Activated naive CD4-positive, alpha-beta T cell (primary cell): ENCODE measurements at places on chromosomes 12 and 14.

DNA sequence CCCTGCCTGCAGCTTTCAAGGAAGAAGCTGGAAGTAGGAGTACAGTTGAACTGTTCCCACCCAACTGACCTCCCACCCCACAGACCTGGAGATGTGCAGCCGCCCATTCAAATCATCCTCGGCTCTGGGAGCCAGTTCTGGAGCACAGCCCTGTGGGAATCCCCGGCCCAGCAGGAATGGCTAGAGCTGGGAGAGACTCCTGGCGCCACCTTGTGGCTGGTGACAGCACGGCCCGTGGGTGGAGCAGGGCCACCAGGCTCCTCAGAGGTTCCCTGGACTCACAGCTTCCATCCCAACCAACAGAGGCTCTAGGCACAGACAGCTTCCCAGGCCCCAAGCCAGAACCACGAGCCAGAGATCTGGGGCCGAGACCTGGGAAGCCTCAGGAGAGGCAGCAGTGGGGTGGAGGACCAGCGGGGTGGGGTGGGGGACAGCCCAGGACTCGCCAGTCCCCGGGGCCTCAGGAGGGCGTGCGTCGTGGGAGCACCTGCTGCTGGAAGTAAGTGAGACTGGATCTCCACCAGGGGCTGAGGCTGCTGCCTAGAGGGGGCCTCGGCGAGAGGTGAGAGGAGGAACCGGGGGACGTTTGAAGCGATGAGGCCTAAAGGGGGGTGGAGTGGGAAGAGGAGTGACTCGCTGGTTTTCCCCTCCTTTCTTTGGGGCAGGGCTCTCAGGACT is 43.4 kb downstream of the RNF34 start:
- peak; percentile 34 for DNase-seq

GRCh38 chr12:130970165-130970907 is 16.6 kb downstream of the ADGRD1 start:
- no peak for DNase-seq

DNA sequence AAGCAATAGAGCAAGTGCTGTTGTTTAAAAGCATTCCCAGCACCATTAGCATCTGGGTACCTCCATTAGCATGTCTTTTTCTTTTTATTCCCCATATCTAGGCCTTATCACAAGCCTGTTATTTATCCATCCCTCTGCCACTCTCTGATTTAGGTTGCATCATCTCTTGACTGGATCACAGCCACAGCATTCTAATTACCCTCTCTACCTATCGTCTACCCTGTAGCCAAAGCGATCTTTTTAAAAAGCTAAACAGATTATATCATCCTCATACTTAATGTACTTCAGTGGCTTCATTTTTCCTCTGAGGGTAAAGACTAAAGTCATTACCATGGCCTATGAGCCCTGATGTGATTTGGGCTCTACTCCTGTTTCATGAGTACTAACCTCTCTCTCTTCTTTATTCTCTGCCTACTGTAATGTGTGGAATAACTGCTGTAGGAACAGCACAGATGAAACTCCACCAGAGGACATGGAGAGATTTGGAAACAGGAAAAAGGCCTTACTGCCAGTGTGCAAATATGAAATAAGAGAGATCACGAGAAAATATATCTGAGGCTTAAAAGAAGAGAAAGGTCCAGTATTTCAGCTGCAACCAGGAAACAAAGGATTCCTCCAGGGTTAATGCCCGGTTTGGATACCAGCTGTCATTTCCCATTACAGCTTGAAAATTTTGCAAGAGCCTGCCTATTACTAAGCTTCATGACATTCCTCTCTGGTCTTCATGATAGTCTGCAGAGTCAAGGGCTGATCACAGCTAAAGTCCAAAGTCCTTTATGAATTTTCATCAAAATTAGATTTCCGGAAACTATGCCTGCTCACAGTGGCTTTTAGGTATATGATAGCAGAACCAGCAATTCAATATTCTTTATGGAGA is 422.5 kb upstream of the PDE3A start:
- no peak for DNase-seq

- no peak for DNase-seq
Observed at GRCh38 chr12:56221232-56221756, 428 bp downstream of the RNF41 start.

GRCh38 chr12:79874665-79875064 is 60.2 kb downstream of the PPP1R12A start:
- no peak for DNase-seq

DNA sequence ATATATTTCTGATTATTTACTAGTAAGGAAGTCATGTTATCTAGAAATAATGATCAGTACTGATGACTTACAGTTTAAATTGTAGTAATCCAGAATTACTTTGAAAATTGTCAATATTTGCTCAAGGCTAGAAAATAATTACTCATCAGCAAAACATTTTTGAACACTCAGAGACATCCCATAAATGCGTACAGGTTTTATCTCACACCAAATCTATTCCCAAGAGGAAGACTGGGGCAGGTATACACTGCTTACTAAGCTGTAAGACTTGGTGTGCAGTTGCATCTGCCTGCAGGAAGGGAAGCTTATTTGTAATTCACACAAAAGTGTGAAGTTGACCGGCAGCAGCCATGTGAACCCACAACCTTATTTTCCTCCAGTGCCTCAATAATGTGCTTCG is 146.4 kb downstream of the CCER1 start:
- DNase-seq = no peak

GRCh38 chr14:103332143-103332919 is 1.7 kb upstream of the EIF5 start:
- no peak for DNase-seq

DNA sequence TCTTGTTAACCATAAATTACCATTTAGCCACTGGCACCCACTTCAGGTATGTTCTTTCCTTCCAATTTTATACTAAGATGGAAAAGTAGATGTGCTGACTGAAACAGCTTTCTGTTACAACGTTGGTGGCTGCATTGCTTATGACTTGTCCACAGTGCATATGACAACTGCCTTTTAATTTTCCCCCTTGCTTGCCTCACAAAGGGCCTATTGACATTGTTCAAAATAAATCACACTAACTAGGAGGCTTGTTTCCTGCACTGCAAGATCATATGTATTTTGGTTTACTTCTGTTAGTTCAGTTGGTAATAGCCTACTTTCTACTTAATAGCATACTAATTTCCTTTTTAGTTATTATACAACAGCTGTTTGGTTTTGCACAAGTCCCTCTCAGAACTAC is 55.4 kb downstream of the SCAF11 start:
- no peak for DNase-seq

- no peak for DNase-seq
Observed at GRCh38 chr14:90593254-90594040, 196.6 kb downstream of the CALM1 start.

DNA sequence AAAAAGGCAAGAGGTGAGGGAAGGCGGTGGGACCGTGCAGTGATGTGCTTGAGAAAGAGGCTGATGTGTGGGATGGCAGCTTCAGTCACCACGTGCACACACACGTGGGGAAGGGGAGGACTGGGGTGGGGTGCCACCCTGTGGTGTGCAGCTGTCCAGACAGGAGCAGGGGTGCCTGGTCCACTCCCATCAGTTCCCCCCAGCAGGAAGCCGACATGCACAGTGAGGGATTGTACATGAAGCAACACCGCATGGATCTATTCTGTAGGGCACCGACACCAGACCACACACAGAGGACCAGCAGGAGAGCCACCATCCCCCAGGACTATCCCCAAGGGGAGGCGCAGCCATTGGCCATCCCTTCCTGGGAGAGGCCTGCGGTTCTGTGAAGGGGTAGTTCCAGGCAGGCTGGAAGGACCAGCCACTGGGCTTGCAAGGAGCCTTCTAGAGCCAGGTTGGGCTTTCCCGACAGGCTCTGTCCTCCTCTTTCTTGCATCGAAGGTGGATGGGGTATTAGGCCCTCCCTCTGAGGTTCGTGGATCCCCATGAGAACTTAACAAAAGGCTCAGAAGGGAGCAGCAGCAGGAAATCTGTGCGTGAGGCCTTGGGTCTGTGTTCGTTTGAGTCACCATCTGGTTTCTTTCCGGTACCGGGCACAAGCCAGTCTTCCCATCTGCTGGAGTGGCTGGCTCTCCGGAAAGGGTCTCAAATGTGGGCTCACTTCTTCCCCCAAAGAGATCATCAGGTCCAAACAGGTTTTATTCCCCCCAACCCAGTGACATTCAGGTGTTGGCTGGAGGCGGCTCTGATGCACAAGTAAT is 59.8 kb downstream of the PLEKHG3 start:
- no peak for DNase-seq

DNA sequence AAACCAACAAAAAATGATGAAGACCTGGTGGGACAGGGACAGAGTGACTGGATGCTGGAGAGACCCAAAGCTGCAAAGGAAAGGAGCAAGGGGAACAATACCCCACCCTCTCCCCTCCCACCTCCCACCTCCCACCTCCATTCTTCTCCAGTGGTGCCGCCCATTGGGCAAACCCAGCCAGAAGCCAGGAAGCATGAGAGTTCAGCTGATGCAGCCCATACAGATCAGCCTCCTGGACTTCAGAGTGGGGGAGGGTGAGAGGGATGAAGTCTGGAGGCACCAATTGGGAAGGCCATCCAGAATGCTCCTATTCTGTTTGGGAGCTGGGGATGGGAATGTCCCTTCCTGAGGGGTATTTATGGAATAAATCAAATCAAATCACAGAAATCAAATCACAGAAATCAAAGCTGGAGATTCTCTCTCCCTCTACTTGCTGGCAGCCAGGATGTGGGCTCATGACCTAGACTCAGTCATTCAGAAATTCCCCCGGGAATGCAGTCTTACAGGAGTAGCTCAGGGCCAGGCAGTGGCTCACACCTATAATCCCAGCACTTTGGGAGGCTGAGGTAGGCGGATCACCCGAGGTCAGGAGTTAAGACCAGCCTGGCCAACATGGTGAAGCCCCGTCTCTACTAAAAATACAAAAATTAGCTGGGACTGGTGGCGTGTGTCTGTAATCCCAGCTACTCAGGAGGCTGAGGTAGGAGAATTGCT is 31.1 kb downstream of the IRF2BPL start:
- no peak for DNase-seq

DNA sequence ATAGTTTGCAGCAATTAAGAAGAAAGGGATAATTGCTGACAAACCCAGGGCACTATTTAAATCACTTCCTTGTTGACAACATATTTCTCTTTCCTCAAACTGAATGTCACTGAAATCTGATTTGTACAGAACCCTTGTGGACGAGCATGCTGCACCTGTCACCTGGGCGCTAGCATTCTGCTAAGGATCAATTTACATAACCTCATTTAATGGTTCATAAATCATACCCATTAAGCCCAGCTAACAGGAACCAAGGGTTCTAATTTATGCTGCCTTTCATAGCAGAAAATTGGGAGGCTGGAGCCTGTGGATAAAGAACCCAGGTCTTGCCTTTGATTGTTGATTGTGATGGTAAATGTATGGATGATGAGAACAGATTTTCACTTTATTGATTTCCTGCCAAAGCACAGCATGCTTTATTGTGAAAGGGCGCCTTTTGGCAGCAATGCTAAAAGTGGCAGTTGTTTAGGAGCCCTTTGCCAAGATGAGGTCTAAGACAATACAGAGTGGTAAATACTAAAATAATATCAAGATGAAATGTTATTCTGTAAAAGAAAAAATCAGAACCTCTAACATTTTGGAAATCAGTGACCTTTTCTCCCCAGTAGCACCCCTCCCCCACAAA is 95.4 kb downstream of the NKX2-1 start:
- no peak for DNase-seq

DNA sequence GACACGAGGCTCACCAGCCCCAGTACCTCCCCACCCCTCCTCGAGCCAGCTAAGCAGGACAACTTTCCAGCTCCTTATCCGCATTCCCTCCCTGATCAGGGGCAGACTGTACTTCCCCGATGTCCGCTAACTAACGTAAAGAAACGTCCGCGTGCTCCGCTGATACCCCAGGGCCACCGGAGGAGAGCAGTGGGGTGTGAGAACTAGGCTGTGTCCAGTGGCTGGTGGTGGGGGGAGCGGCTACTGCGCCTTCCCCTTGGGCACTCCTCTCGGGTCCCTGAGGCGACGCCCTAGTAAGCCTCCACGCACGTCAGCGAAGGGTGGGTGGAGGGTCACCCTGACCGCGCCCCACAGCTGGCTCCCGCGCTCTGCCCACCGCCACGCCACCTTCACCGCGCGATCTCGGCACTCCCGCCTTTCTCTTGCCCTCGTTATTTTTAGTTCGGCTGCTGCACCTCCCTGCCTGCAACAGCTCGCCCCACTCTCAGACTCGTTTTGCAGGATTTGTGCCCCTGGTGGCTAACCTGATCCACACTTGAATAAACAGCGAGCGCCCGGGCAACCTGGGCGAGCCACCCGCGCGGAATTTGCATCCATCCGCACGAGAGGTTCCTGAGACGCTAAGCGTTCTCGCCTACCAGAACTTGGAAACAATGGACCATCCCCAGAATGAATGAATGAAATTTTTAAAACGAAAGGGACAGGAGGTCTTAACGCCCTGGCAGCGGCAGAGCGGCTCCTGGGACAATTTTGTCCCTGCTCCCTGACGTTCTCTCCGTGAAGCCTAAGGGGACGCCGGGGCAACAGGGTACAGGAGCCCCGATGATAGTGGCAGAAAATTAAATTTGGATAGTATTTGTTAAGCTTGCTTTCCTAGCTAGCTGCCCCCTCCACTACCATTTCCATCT is 6.9 kb upstream of the BMP4 start:
- DNase-seq = no peak

- DNase-seq = no peak
Observed at GRCh38 chr14:30521899-30522736, 36.8 kb upstream of the G2E3 start.

GRCh38 chr14:93962701-93963601 is 13.4 kb downstream of the ASB2 start:
- no peak for DNase-seq

GRCh38 chr12:127147724-127148123 is 1119.2 kb upstream of the TMEM132C start:
- no peak for DNase-seq

DNA sequence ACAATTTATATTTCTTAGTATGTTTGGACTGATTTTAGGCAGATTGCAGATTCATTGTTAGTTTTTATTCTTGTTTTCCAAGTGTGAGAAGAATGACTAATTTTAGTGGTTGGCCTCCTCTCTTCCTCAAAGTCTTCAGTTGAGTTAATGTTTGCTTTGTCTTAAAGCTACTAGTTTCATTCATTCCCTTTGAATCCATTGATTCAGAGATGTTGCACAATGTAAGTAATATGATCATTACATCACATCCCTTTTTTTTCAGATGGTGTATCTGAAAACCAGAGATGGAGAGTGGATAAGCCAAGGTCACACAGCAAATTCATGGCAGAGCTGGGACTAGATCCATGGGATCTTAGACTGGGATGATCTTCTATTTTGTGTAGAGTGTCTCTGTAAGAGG is 577.5 kb downstream of the BCL11B start:
- DNase-seq = no peak

DNA sequence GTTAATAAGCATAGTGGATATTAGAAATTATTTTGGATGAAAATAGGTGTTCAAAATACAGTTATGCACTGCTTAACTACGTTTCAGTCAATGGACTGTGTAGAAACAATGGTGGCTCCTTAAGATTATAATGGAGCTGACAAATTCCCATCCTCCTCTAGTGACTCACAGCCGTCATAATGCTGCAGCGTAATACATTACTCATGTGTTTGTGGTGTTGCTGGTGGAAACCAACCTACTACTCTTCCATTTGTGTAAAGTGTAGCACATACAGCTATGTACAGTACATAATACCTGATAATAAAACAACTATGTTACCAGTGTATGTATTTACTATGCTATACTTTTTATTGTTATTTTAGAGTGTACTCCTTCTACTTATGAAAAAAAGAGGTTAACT is 111.2 kb upstream of the TMCC3 start:
- no peak for DNase-seq
